AG10803 (cell line): ENCODE measurements at places on chromosomes 7 and 10.

GRCh38 chr10:130854151-130854550 is 457.4 kb downstream of the TCERG1L start:
- DNase-seq: no peak

- peak; percentile 93 for DNase-seq
Measured at GRCh38 chr10:58782876-58783851, 270.5 kb downstream of the BICC1 start.

DNA sequence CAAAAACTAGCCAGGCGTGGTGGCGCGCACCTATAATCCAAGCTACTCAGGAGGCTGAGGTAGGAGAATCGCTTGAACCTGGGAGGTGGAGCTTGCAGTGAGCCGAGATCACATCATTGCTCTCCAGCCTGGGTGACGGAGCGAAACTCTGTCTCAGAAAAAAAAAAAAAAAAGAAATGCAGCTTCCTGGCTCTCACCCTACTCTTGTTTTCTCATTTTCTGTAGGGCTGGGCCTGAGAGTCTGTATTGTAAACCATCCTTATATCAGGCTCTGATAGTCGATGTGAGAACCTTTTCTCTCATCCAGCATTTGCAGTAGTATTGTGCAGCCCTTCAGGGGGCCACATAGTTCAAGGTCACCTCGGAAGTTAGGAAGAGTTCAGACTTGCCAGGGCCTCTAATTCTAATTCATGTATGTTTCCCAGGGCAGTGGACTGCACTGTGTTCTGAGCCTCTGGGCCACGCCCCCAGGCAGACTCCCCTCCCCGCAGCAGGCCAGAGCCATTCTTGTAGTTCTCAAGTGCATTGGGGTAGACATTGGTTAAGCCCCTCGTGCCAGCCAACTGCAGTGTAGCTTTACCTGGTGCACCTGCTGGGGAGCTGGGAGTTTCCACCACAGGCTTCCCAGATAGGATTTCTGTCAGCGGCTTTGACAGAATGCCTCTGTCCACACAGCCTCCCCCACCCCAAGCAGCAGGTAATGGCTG is 38.3 kb upstream of the PDCD4 start:
- no peak for DNase-seq

DNA sequence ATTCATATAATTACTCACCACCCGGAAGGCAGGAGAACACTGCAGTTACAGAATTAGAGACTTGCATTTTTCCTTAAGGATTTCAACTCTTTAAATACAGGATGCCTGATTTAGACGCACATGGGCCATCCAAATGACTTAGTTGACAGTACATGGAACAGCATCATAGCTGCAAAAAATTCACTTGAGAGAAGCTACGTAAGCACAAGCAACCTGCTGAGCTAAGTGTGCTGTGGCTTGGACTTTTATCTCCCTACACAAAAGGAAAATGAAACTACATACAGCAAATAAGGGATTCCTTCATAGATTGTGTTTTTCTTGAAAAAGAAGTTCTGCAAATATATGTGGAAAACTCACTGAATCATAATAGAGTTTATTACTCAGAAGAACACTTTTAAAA is 152.6 kb downstream of the POU6F2 start:
- DNase-seq: no peak

DNA sequence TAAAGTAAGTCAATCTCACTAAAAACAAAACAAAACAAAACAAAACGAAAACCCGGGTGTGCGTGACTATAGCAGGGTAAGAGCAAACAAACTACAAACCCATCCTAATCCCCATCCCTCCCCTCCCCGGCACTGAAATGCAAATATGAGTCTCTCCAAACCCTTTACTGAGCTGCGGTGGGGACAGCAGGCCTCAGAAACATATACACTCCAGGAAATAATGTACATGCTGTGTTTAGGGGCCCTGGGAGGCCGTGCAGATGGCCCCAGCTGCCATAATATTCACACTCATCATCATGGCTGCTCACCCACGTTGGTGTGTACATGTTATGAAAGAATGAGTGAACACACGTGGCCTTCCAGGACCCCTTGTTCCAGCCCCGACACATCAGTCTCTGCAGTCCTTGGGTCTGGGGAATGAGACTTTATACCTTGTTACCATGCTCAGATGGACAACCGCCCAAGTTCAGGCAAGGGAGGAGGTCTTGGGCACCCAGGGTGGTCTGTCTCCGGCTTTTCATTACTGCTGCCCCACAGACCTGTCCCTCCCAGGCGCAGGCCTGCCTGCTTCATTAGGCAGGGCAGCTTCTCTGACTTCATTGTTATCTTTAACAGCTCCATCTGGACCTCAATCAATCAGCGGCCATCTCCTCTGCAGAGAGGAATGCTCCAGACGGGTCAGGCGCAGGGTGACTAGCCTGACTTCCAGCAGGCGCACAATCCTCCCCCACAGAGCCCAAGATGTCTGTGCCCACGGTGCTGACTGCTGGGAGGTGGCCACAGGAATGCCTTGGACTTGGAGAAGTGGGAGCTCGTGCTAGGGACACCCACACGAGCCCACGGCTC is 20.6 kb downstream of the HSPA12A start:
- DNase-seq: no peak

DNA sequence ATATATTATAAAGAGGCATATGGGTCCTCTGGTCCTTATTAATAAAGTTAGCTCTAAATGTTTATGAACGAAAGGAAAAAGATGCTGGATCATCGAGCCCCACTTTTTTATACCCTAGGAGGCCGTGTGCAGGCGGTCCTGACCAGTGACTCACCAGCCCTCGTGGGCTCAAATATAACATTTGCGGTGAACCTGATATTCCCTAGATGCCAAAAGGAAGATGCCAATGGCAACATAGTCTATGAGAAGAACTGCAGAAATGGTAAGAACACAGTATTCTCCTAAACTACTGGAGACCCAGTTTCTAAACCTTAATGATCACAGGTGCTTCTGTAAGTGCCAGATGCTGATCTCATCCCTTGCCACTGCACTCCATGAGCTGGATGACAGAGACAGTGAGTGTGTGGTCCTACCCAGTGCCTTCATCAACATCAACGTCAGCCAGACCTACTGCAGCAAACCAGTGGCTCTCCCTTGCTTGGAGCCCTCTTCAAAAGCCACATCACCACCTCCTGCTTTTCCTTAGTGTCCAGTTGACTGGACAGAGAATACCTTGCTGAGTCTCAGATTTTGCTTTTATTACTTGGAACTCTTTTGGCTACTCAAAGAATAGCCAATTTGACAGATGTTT is 7.6 kb downstream of the GPNMB start:
- DNase-seq: no peak

DNA sequence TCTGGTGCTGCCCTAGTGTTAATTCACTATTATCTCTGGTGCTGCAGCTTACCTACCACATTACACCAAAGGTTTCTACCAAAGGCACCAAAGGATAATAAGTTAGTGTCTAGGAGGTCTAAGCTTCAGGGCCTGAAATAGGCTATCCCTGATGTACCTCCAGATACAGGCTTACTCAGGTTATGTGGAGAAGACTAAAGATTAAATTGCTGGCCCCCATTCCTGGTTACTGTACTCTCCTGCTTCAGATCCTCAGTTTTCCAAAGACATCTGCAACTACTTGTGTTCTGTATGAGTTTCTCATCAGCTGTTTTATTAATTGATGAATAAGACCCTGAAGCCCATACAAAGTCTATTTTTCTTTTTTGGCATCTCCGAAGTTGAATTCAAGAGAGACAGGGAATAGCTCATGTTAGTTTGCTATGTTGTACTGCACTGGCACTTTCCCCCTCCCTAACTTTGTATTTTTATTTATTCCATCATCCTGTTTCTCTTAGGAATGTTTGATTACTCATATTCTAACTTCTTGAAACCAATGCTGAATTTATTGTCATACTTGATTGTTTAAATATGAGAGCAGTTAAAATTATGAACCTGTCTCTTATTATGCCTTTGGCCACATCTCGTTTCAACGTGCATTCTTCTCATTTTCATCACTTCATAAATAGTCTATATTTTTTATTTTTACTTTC is 85.9 kb downstream of the PON1 start:
- peak; percentile 1 for DNase-seq

- DNase-seq: no peak
Measured at GRCh38 chr10:68184546-68184945, 47.4 kb downstream of the ATOH7 start.

DNA sequence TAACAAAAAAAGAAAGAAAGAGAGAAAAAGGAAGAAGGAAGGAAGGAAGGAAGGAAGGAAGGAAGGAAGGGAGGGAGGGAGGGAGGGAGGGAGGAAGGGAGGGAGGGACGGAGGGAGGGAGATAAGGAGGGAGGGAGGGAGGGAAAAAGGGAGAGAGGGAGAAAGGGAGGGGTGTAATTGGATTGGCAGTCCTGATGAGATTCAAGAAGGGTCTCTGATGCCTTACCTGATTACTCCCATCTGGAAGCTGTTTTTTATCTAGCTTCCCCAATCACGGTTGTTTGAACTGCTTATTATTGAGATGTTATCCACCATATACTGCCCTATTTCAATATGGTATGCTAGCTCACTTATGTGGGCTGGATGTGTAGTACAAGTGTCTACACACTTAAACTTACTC is 27.3 kb downstream of the GNG11 start:
- DNase-seq: no peak

DNA sequence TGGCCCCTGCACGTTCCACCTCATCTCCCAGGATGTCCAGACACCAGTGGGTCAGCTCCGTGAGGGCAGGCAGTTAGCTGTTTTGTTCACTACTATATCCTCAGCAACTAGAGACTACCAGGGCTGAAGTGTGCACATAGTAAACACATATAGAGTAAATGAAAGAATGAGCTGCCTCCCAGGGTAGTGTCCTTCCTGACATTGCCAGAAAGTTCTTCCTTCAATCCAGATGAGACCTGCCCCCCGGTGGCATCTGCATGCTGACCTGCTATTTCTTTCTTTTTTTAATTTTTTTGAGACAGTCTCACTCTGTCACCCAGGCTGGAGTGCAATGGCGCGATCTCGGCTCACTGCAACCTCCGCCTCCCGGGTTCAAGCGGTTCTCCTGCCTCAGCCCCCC is 14.0 kb upstream of the ARPC1A start:
- no peak for DNase-seq

- DNase-seq: peak; percentile 92
Measured at GRCh38 chr7:101681170-101682007, 52.3 kb upstream of the MYL10 start.

GRCh38 chr10:103224133-103224532 is 21.6 kb upstream of the RPEL1 start:
- no peak for DNase-seq

- no peak for DNase-seq
Measured at GRCh38 chr10:52334595-52334994, 20.5 kb downstream of the DKK1 start.

DNA sequence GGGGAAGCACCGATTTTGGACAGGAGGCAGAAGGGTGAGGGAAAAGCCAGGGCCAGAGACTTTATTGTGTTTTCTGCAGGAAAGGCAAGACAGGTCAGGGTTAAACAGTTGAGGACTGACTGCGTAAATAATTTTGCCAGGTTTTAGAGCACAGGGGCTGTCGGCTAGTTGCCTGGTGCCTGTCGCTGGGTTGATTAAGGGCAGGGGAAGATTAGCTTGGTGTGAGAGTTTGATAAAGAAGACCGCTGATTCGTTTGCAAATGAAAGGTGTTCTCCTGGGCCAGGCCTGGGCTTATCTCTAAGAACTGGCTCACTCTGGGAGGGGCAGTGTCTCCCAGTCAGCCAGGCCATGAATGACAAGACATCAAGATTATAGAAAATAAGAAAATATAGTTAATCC is 75.6 kb downstream of the SLC37A3 start:
- no peak for DNase-seq

GRCh38 chr10:77504196-77504872 is 133.3 kb downstream of the KCNMA1 start:
- DNase-seq: peak; percentile 74

- DNase-seq: no peak
Measured at GRCh38 chr7:157568770-157569584, 232.2 kb downstream of the DNAJB6 start.

DNA sequence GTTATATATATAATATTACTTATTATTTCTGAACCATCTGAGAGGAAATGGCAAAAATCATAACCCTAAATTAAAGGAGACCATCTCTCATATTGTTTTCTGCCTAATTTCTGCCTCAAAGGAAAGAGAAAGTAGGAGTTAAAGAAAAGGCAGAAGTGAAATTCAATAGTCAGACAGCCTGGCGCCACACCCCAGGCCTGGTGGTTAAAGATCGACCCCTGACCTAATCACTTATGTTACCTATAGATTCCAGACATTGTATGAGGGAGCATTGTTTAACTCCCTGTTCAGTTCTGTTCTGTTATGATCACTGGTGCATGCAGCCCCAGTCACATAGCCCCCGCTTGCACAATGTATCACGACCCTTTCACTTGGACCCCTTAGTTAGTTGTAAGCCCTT is 24.9 kb upstream of the CHST3 start:
- no peak for DNase-seq

DNA sequence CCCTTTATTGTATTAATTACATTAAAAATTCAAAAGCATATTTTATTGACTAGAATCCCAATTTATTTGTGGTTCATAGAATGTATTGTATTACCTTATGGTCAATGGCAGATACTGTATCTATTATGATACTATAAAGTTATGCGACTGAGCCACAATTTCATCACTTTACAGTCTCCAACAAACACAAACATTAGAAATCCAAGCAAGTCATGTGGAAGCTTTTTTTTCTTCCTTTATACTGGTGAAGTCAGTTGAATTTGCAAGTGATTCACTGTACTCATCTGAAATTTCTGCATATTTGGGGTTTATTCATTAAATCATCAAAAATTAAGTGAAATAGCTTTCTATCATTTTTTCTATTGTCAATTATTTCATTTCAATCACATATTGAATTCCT is 54.3 kb downstream of the BMPER start:
- DNase-seq: peak; percentile 52

- no peak for DNase-seq
Measured at GRCh38 chr7:28539289-28539981, 127.1 kb downstream of the CREB5 start.

DNA sequence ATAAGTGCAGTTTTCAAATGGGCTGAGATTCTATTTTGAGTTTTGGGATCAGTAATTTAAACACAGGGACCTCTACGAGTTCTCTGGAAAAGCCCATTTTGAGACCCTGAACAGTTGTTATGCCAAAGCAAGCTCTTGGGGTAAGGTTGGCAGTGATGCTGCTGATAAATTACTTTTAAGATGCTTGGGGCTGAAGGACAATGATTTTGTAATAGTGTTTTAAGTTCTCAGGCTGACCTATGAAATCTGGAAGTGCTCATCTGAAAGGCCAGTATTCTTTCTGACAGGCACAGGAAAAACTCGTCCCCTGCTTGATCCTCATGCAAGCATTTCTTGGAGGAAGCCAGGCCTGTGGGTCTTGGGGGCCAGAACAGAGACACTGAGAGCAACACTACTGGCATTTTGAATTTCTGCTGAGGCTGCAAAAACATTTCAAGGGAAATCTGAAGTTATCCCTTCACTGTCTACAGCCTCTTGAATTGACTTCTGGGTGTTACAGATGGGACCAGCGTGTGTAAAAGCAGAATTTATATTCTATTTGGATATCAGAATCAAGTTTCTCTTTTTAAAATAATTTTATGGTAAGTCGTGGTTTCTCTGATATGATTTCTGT is 79.7 kb downstream of the AUTS2 start:
- DNase-seq: peak; percentile 44
